ENCODE measurements at places on chromosomes 7 and 10.
A peak's percentile ranks its signal among the peaks of the same experiment; 100 is the strongest.

DNA sequence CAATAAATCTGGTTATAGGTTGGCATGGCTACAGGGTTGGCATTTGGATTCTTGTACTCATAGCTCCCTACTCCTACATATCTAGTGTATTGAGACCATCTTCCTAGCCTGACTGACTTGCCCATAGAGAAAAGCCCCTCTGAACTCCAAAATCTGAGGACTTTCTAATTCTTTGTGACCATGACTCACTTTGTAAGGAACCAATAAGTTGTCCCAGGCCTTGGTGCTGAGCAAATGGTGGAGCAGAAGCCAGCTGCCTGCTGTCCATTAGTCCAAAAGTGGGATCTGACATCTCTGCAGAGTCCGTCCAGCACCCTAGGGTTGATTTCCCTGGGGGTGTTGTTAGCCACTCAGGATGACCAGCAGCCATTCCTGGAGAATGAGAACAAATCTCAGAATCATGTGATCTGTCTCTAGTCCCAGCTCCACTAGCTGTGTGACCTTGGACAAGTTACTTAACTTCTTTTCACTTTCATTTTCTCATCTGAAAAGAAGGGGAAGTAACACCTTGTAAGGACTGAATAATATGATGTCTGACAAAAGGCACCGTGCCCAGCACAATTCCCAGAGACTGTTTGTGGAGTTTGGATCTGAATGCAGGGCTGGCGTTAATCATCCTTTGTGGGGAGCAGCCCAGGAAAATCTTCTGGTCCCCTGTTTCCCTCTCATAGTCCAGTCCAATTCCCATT, 44.1 kb downstream of the MTURN start:
- DNase-seq, result no peak

DNA sequence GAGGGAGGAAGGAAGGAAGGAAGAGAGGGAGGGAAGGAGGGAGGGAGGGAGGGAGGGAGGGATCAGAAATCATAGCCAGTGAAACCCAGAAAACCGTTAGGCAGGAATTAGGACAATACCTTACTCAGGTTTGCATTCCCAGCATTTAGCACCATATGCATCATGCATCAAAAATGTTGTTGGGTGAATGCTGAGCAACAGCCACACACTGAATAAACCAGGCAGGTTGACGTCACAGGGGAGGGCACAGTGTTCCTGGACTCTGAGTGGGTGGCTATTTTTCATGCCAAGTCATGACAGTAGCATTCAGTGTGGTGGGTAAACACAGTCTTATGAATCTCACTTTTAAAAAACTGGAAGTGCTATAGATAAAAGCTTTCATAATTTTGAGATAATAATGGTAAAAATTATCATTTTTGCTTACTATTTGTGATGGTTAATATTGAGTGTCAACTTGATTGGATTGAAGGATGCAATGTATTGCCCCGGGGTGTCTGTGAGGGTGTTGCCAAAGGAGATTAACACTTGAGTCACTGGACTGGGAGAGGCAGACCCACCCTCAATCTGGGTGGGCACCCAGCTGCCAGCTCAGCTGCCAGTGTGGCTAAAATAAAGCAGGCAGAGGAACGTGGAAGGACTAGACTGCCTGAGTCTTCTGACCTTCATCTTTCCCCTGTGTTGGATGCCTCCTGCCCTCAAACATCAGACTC, 199.1 kb upstream of the PRKCQ start:
- no peak for DNase-seq

GRCh38 chr10:132709471-132709951, 76.4 kb downstream of the NKX6-2 start:
- peak; percentile 21 for DNase-seq

GRCh38 chr7:133699386-133699785, 427.8 kb upstream of the LRGUK start:
- no peak for DNase-seq

DNA sequence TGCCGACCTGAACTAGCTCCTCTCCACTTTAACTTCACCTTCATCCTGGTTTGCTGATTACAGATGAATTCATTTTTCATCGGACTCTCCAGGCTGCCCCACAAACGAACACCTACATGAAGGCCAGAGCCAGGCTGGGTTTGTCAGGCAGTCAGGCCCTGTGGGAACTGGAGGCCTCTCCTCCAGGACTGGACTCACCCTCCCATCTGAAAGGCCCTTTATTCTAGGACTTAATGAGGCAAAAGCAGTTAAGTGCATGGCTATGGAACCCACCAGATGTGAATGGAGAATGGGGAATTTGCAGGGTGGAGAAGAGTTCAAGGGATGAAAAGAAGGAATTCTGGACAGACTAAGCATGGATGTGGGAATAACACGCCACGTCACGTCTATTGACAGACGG, 170.8 kb downstream of the ARHGAP12 start:
- DNase-seq, result no peak

- no peak for DNase-seq
These were observed 225.1 kb upstream of the YAE1 start for GRCh38 chr7:39341083-39341482.

DNA sequence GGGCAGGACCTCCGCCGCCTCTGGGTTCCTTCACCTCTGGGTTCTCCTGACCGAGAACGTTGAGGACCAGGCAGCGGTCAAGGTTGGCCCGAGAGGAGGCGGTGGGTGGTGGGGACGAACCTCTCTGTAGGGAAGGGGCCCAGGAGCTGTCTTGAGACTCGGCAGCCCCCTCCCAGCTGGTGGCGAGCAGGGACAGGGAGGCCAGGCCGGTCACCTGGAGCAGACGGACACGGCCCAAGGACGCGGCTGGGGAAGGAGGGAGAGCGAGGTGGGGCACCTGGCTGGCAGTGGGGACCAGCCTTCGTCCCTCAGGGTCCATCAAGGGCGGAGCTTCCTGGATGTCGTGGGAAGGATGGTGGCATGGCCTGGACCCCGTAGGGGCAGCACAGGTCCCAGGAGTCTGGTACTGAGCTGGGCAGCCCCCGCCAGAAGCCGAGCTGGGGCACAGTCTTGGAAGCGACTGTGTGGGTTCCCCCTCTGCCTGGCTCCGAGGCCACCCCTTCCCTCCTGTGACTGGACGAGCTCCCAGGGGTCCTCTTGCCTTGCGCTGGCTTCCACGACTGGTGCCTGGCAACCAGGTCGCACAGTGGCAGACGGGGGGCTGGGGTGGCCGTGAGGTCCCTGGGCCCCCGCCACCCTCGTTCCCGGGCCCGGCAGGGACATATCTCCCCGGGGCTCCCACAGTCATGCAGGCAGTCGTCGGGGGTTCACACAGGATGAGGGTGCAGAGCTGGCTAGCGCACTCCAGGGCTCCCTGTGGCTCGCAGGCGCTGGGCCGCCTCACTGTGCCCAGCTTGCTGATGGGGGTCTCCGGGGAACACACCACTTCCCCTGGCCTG, 89.9 kb downstream of the DNAJB6 start:
- DNase-seq, result no peak

- peak; percentile 60 for DNase-seq
These were observed 100.1 kb downstream of the HIP1 start for GRCh38 chr7:75638594-75639070.

Measured in H9 (cell line).